ENCODE measurements at places on chromosomes 5 and 9. TPM values are rescaled to one million over a fixed set of nuclear protein-coding genes. Genes with fewer than 3 reads are reported as not detected.

The GLE1 gene
- polyA plus RNA-seq, result 11.2 TPM

The DMRTA1 gene
- 0.87 TPM for polyA plus RNA-seq

The REEP5 gene
- polyA plus RNA-seq, result 33.0 TPM

The CXCL14 gene
- 5.9 TPM for polyA plus RNA-seq

The TTC23L gene
- polyA plus RNA-seq, result 0.04 TPM

The BRINP1 gene
- 0.19 TPM for polyA plus RNA-seq

The ABO gene
- 9.3 TPM for polyA plus RNA-seq

The SPINK7 gene
- polyA plus RNA-seq, result not detected

The ZDHHC11B gene
- polyA plus RNA-seq, result 19.9 TPM

The GABBR2 gene
- 0.04 TPM for polyA plus RNA-seq

The C8G gene
- 0.84 TPM for polyA plus RNA-seq

The FAM120A gene
- polyA plus RNA-seq, result 24.2 TPM

The MED7 gene
- 13.2 TPM for polyA plus RNA-seq

The CCDC152 gene
- polyA plus RNA-seq, result 0.27 TPM

The PCDHB6 gene
- 0.52 TPM for polyA plus RNA-seq

The KLHL3 gene
- 6.6 TPM for polyA plus RNA-seq

The MCC gene
- polyA plus RNA-seq, result 2.6 TPM

The SPAG8 gene
- polyA plus RNA-seq, result 1.6 TPM

The SPACA9 gene
- polyA plus RNA-seq, result 3.2 TPM

The PCDHGA4 gene
- polyA plus RNA-seq, result 1.0 TPM

The TAF11L5 gene
- not detected for polyA plus RNA-seq
